ENCODE measurements at places on chromosomes 13 and 19.

- no peak for DNase-seq
Observed at GRCh38 chr19:53156850-53157249, 2.0 kb downstream of the ZNF347 start.

DNA sequence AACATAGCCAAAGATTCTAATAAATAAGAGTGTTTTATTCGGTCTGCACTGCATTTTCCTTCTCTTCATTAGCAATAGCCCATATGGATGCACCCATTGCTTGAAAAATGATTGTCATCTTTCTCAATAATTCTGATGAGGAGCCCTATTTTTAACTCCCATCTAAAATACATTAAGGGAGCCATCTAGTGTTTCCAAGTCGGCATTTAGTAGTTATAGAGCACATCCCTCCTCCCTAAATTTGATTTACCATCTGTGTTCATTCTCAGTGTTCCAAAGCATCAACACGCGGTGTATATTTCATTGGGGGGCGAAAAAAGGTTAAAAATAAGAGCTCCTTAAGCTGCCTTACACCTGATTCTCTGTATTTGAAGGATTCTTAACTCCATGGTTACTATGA is 119.2 kb upstream of the IPO5 start:
- no peak for DNase-seq

DNA sequence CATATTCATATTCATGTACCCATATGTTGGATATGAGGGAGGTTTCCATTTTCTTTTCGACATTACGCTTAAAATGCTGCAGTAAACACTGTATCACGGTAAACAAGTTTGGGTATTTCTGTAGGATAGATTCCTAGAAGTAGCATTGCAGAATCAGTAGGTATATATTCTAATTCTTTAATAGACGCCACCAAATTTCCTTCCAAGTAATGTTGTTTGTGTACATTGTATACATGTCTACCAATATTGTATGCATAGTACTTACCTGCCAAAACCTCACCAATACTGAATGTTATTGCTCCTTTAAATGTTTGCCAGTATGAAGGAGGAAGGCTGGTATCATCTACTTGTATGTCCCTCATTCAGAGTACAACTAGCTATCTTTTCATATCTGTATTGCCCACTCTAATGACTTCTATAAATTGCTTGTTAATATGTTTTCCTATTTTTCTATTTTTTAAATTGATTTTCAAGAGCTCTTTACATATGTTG is 56.1 kb upstream of the ZNF536 start:
- DNase-seq, result no peak

DNA sequence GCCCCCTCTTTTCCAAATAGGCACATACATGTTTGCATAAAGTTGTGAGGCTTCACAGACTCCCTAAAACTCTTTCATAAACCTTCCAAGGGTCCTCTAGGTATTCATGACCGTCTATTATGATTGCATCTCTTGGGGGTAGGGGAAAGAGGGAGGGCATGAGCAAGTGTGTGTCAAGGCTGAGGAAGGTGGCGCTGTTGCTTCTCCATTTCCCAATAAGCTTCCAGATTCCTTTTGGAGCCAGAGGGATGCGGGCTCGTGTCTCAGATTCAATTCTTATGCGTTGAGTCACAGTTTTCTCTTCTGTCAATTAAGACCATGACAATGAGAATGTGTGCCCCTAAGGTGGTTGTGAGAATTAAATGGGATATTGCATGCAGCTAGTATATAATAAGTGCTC is 51.0 kb upstream of the CYP2A7 start:
- DNase-seq, result no peak

DNA sequence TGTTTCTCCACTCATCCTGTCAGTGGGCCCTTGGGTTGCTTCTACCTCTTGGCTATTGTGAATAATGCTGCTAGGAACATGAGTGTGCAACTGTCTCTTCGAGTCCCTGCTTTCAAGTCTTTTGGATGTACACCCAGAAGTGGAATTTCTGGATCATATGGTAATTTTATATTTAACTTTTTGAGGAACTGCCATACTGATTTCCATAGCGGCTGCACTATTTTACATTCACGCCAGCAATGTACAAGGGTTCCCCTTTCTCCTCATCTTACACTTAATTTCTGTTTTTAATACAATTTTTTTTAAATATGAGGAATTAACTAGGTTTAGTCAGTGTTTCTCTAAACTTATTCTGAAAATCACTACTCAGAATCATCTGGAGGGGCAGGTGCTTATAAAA is 24.2 kb upstream of the SLC46A3 start:
- DNase-seq, result no peak

- DNase-seq, result peak; percentile 47
Observed at GRCh38 chr19:9848060-9848459, 12.9 kb downstream of the PIN1 start.

DNA sequence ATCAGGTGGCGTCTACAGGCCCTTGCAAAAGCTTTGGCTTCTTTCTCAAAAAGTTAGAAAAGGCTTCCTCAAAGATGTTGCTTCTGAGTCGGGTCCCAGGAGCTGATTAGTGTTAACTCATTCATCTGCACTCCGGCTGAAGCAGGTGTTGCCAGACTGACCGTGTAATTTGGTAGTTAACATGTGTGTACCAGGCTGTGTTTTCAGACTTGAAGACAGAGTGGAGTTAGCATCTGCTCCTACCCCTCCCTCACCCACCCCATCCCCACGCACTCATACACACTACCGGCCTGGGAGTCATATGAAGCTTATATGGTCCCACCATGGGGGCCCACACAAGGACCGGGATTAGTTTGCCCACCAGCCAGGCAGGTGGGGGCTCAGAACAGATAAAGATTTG is 111.5 kb downstream of the DNAJC15 start:
- DNase-seq, result no peak

DNA sequence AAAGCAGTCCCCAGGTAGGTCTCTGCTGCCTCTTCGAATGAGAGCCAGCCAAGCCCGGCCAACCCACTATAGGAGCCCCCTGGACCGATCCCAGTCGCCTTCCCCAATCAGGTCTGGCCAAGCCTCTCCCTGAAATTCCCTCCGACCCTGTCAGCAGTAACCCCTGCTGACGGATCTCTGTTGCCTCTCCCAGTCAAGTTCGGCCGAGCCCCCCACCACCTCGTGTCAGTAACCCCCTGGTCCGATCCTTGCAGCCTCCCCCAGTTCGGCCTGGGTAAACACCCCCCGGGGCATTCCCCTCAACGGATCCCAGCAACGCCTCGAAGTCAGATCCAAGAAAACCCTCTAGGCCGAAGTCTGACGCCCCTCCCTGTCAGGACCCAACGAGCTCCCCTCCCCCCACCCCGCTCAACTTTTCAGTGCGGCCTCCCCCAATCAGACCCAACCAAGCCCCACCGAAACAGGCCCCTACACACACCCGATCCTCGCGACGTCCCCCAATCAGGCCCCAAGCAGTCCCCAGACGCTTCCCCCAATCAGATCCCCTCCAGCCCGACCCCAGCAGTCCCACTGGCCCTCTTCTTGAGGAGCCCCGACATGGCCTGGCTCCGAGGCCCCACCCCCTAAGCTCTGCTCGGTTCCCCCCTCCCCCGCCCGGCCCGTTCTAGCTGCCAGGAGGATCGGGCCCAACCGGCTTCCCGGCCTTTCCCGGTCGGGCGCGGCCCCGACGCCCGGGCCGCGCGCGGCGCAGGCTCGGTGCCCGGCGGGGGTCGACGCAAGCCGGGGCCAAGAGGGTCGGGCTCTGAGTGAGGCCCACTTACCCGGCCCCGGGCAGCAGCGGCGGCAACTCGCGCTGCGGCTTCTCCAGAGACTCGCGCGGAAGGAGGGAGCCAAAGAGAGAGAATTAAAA is 1.8 kb downstream of the TNPO2 start:
- DNase-seq, result peak; percentile 64

DNA sequence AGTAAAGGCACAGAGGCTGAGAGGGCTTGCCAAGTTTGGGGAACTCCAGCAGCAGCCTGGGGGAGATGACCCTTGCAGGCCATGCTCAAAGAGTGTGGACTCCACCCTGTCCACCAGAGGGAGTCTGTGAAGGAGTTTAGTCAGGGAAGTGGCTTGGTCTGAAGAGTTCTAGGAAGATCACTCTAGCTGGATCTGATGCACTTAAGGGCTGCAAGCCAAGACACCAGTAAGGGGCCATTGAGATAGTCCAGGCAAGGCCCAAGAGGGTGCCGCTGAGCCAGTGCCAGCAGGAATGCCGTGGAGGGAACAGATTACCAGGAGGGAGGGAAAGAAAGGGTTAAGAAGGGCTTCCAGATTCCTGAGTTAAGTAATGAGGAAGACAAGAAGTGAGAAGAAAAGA is 68.7 kb downstream of the ZAR1L start:
- peak; percentile 28 for DNase-seq

DNA sequence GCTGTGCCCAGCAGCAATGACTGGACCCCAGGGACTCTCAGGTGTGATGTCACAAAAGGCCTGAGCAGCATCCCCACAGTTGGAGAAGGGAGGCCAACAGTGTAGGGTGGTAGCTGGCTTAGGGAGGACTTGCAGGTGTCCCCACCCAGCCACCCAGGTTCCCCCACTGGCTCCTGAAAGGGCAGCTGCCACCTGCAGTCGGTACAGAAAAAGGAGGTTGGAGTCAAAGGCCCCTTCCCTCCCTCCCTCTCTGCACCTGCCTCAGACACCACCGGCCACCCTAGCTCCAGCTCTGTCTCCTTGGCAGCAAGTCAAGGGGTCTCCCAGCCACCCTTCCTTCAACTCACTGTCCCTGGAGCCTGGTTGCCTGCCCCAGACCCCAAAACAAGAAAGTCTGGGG is at the start of gene PCP2:
PCP2 (minus strand) TSS at position 22 of the 400 bp plus-strand sequence. CDS start 262 bp downstream, outside the sequence.
- DNase-seq, result no peak

GRCh38 chr19:47075941-47076340 is 27.5 kb upstream of the TMEM160 start:
- DNase-seq, result no peak

DNA sequence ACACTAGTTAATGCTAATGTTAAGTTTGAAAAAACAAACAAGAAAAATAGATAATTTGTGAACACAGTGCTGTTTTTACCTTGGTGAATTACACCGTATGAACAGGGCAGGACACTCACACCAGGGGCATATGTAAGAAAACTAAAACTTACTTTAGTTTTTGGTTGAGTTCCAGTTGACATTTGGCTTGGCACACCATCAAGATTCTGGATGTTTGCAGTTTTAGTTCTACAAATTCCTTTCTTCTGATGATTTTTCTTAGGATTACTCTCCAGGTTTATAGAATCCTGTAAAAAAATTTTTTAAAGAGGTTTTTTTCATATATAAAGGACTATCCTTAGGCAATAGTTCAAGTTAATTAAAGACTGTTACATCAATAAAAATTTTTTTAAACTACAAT is 238.5 kb upstream of the STARD13 start:
- DNase-seq, result no peak

DNA sequence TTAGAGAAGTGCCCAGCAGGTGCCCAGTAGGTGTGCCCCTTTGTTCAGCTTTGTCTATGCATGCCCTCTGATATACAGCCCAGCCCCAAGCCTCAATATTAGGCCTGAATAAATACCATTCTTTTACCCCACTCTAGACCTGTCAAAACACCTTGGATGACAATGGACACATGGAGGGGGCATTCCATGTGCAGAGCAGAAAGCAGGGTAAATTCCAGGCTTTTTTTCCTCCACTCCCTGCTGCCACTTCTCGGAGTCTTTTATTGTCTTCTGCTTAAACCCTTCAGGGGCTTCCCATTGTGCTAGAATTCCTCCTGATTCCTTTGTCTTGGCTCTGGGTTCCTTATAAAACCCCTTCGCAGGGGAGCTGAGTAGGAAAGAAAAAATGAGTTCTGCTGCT is 5.8 kb upstream of the FRY start:
- DNase-seq, result no peak

- peak; percentile 21 for DNase-seq
Observed at GRCh38 chr13:109131698-109132257, 502.4 kb downstream of the MYO16 start.

GRCh38 chr13:73844986-73845385 is 289.2 kb downstream of the KLF12 start:
- no peak for DNase-seq

DNA sequence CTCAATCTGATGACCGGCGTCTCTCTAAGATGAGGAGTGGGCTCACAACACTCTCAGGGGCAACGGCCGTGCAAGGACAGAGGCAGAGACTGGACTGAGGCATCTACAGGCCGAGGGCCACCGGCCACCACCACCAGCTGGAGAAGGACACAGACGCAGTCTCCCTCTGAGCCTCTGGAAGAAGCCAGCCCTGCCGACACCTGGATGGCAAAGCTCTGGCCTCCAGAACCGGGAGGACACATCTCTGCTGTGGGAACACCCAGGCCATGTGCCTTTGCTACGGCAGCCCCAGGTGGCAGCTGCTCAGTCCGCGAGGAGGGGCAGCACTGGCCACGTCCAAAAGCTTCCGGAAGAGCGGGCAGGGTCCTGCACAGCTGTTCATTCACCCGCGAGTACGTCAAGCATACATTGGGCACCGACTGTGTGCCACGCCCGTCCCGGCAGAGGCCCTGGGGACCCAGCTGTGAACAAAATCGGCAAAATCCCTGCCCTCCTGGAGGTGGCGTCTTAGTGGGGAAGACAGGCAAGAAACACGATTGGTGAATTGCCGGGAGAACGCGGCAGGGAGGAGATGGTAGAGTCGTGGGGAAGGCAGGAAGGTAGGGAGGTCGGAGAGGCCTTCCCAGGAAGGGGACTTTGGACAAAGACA is 17.1 kb downstream of the C2CD4C start:
- no peak for DNase-seq
